ENCODE measurements at places on chromosomes 7 and 10. TPM values are rescaled to one million over a fixed set of nuclear protein-coding genes. Genes with fewer than 3 reads are reported as not detected.

DNA sequence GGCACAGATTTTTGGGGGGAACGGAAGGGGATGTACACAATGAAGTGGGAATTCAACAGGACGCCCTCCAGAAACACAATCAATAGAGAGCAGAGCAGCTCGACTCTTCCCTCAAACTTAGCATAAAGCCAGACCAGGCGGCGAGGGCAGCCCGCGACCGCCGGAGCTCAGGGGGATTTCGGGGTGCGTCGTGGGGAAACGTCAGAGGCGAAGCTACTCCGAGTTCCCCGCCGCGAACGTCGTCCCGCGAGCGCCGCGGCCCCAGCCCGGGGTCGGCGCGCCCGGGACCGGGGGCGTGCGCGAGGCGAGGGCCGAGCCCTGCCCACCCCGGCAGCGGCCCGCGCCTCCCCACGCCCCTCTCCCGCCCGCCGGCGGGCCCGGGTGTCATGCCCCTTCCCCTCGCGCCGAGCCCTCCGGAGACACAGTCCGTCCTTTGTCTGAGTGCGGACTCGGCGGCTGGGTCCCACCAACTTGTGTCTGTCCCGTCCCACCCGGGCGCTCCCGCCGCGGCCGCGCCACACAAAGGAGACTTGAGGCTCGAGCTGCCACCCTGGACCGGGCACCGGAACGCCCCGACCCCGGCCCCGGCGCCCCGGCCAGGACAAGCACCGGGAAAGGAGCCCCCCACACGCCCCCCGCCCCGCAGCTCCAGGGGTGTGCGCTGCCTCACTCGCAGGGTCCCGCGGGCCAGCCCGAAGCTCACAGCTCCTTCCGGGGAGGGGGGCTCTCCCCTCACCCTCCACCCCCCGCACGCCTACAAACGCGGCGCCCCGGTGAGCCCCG, 634 bp downstream of the EZH2 start:
- H3K27ac ChIP-seq = peak overlapping the region; percentile 98
- no peaks in the 10 kb centered on the region for H3K27me3 ChIP-seq
- H3K4me1 ChIP-seq = peaks cover 9% of the 10 kb centered on the region

DNA sequence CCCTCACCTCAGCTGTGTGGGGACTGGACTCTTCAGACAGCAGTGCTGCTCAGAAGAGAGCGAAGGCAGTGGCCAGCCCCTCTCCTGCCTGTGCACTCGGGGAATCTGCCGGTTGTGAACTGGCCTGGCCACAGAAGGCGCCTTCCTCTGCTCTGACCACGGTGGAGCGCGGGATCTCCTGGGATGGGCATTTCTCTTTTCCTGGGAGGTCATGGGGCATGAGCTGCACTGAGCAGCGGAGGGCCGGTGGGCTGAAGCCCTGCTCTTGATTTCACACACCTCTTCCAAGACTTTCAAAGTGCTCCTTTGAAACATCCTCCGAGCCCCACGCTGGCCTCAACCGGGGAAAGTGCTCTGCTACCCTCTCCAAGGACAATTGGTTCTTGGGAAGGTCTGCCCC, 125.6 kb upstream of the FAM20C start:
- H3K27ac ChIP-seq = no peak overlapping the region
- no peaks in the 10 kb centered on the region for H3K36me3 ChIP-seq
- no peaks in the 10 kb centered on the region for H3K4me1 ChIP-seq
- H3K4me3 ChIP-seq = no peak overlapping the region
- DNase-seq = no peak

- no peak overlapping the region for H3K4me3 ChIP-seq
- no peak for DNase-seq
- no peaks in the 10 kb centered on the region for H3K27me3 ChIP-seq
These were observed 23.9 kb upstream of the ZMIZ1 start for GRCh38 chr10:79044846-79045245.

DNA sequence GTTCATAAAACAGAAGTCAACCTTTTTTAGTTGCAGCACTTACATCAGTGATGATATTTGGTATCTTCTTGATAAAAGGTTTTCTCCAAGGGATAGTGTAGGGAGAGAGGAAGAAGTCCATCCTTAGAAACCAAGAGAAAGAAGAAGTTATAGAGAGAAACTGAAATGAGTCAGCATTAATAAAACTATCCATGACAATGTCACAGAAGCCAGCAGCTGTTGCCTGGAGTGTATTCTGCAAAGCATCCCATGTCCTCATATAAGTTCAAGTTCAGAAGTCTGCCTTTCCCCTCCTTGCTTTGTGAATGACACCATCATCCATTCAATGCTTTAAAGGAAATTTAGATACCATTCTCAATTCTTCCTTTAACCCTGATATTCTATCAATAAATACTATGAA, 14.4 kb upstream of the COL1A2 start:
- no peaks in the 10 kb centered on the region for H3K4me1 ChIP-seq
- DNase-seq = no peak
- H3K27me3 ChIP-seq = no peaks in the 10 kb centered on the region
- no peaks in the 10 kb centered on the region for H3K36me3 ChIP-seq
- H3K4me3 ChIP-seq = no peak overlapping the region

DNA sequence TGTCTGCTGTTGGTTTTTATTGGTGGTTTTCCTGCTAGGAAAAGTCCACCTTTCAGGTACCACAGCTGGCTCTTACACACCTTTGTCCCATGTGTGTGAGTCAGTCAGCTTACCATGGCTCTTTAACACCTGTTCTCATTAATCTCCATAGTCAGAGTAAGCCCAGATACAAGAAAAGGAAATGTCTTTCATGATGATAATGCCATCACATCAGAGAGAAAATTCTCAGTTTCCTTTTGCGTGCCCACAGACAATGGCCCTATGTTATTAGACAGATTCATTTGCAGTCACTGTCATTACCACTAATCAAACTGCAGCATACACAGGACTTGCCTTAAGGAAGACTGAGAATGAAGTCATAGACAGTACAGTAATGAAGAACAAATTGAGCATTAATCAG, 1583.6 kb upstream of the LRRTM3 start:
- DNase-seq = no peak
- no peak overlapping the region for H3K4me3 ChIP-seq
- no peak overlapping the region for H3K27ac ChIP-seq
- H3K4me1 ChIP-seq = no peaks in the 10 kb centered on the region
- no peaks in the 10 kb centered on the region for H3K27me3 ChIP-seq

DNA sequence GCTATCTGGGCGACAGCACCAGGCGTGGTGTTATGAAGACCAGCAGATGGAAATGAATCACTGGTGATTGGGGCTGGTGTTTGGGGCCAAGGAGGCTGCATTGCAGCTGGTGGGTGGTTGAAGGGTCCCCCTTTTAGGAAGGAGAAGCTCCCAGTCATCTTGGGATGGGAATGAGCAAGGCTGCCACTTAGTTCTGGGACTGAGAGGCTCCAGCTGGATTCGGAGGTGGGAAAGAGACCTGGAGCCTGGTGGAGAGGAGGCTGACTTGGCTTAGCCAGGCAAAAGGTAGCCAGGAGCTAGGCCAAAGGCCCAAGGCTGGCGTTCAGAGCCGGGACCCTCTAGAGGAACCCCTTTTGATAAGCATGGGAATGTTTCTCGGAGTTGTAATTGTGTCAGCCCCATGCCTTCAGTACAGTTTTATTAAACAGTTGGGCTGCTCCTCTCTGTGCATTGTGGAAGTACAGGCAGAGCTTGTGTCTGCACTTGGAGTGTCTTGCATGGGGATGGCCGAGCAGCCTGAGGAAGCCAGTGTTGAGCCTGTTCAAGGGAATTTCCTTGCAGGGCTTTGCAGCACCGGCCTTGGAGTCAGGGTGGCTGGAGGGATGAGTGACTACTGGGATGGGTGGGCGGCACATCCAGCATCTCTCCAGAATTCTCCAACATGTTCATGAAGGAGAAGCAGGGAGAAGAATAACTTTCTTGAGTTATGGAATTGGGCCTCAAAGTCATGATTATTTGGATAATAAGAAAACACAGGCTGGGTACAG, 234.9 kb downstream of the BAMBI start:
- no peak for DNase-seq
- no peaks in the 10 kb centered on the region for H3K36me3 ChIP-seq
- no peak overlapping the region for H3K27ac ChIP-seq
- H3K27me3 ChIP-seq = no peaks in the 10 kb centered on the region

GRCh38 chr7:27031289-27032172, 64.3 kb downstream of the HOXA1 start:
- H3K36me3 ChIP-seq = no peaks in the 10 kb centered on the region
- H3K27me3 ChIP-seq = no peaks in the 10 kb centered on the region
- DNase-seq = no peak
- no peaks in the 10 kb centered on the region for H3K4me1 ChIP-seq
- H3K27ac ChIP-seq = no peak overlapping the region

DNA sequence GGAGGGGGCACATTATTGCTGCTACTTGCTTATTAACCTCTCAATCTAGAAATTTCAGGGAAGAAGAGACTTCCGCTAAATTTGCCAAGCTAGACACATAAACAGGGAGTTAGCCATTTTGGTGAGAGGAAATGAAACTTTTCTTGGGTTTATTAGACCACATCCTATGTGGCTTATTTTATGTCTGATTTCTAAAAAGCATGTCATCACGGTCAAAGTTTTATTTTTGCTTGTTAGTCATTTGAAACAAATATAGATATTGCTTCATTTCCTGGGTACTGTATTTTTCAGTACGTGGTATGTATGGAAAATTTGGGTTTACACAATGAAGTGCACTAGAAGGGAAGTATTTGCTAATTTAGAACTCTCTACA, 144.1 kb downstream of the TCF7L2 start:
- no peak for DNase-seq
- no peaks in the 10 kb centered on the region for H3K36me3 ChIP-seq
- H3K4me1 ChIP-seq = peaks cover 6% of the 10 kb centered on the region
- no peak overlapping the region for H3K27ac ChIP-seq
- no peaks in the 10 kb centered on the region for H3K27me3 ChIP-seq

DNA sequence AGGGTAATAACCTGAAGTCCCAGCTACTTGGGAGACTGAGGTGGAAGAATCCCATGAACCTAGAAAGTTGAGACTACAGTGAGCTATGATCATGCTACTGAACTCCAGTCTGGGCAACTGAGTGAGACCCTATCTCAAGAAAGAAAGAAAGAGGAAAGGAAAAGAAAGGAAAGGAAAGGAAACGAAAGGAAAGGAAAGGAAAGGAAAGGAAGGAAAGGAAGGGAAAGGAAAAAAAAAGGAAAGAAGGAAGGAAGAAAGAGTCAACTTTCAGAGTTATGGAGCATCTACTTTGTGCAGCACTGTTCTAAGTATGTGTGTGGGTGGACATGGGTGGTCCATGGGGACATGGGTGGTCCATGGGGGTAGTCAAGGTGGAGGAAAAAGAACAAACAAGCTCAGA, 24.1 kb upstream of the R3HCC1L start:
- H3K36me3 ChIP-seq = no peaks in the 10 kb centered on the region
- peaks cover 25% of the 10 kb centered on the region for H3K27me3 ChIP-seq
- H3K4me1 ChIP-seq = no peaks in the 10 kb centered on the region
- no peak overlapping the region for H3K4me3 ChIP-seq
- no peak overlapping the region for H3K27ac ChIP-seq

- H3K27ac ChIP-seq = no peak overlapping the region
- H3K4me3 ChIP-seq = no peak overlapping the region
- peaks cover 7% of the 10 kb centered on the region for H3K4me1 ChIP-seq
- no peaks in the 10 kb centered on the region for H3K36me3 ChIP-seq
- DNase-seq = no peak
- no peaks in the 10 kb centered on the region for H3K27me3 ChIP-seq
These were observed 1.9 kb upstream of the TWIST1 start for GRCh38 chr7:19119372-19119771.

DNA sequence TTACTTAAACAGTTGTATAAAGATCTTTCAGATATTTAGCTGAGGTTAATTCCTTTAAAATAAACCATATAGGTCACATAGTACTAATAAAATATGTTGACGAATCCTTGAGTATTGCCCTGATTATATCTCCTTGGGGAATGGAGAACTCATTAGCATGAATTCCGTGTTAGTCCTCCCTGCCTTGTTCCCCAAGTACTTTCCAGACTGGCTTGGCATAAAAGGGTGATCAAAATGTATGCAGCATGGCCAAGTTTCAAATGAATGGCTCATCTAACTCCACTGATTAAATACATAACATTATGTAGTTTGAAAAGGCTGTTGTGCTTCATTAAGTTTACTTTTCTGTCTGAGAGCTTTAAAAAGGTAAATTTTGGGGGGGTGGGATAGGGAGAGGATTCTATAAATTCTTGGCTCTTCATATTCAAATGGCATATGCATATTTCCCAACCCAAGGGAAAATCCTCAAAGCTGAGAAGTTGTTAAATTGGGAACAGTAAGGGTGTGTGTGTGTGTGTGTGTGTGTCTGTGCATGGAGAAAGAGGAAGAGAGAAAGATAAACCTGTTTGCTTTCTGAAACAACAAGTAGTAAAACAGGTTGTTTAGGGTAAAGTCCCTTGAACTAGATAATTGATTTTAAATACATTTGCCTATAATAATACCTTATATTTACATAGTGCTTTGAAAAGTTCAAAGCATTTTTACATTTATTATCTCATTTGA, 4.8 kb upstream of the ADD3 start:
- no peak overlapping the region for H3K4me3 ChIP-seq
- H3K36me3 ChIP-seq = no peaks in the 10 kb centered on the region
- H3K4me1 ChIP-seq = peaks cover 14% of the 10 kb centered on the region
- no peaks in the 10 kb centered on the region for H3K27me3 ChIP-seq
- H3K27ac ChIP-seq = no peak overlapping the region

- peaks cover 25% of the 10 kb centered on the region for H3K4me1 ChIP-seq
- H3K36me3 ChIP-seq = peaks cover 24% of the 10 kb centered on the region
- no peak overlapping the region for H3K4me3 ChIP-seq
- no peak overlapping the region for H3K27ac ChIP-seq
These were observed 99.4 kb downstream of the CTBP2 start for GRCh38 chr10:125060826-125061556.

GRCh38 chr7:43621729-43622448, 39.0 kb downstream of the STK17A start:
- no peak overlapping the region for H3K4me3 ChIP-seq
- H3K27me3 ChIP-seq = no peaks in the 10 kb centered on the region
- DNase-seq = no peak
- H3K4me1 ChIP-seq = no peaks in the 10 kb centered on the region
- H3K27ac ChIP-seq = no peak overlapping the region

The EPO gene
- total RNA-seq = not detected

The AEBP1 gene
- total RNA-seq = 0.87 TPM

The ACHE gene
- total RNA-seq = 8.8 TPM

The SHH gene
- 0.09 TPM for total RNA-seq

The THAP5 gene
- total RNA-seq = 30.9 TPM

The MRLN gene
- not detected for total RNA-seq

Data from K562 (cell line).